ENCODE measurements at places on chromosomes 2 and 18. TPM values are rescaled to one million over a fixed set of nuclear protein-coding genes. Genes with fewer than 3 reads are reported as not detected.

The SLC11A1 gene
- 0.36 TPM for total RNA-seq

The RIT2 gene
- total RNA-seq = not detected

The AQP12B gene
- not detected for total RNA-seq

The TFCP2L1 gene
- 0.08 TPM for total RNA-seq

The GYPC gene
- total RNA-seq = 26.1 TPM

The MOCOS gene
- not detected for total RNA-seq

The IL37 gene
- total RNA-seq = 0.22 TPM

The DLGAP1 gene
- total RNA-seq = 0.99 TPM
